Naive thymus-derived CD4-positive, alpha-beta T cell (primary cell): ENCODE measurements at places on chromosomes 6 and 20.

DNA sequence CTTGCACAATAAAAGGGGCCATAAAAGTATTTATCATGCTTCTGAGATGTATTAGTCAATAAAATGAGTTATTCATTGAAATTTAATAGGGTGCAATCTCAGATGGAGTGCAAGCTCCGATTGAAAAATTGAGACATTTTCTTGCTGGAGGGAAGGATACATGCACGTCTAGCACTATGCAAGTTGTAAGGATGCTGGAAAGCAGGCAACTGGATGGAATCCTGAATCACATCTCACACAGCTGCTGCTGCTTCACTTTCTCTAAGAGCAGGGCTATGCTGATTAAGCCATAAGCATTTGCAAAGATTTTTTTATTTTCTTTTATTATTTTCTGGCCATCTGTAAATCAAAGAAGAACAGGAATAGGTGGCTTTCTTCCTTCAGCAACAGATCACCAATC lies 308.8 kb upstream of the EPHA7 start:
- no peaks in the 10 kb centered on the region for H3K4me1 ChIP-seq
- H3K27me3 ChIP-seq: no peaks in the 10 kb centered on the region
- no peak for DNase-seq
- no peak overlapping the region for H3K4me3 ChIP-seq
- no peaks in the 10 kb centered on the region for H3K36me3 ChIP-seq

GRCh38 chr20:18259730-18260129 lies 28.6 kb upstream of the ZNF133 start:
- no peaks in the 10 kb centered on the region for H3K27me3 ChIP-seq
- H3K4me3 ChIP-seq: no peak overlapping the region
- H3K36me3 ChIP-seq: no peaks in the 10 kb centered on the region
- H3K27ac ChIP-seq: no peak overlapping the region

DNA sequence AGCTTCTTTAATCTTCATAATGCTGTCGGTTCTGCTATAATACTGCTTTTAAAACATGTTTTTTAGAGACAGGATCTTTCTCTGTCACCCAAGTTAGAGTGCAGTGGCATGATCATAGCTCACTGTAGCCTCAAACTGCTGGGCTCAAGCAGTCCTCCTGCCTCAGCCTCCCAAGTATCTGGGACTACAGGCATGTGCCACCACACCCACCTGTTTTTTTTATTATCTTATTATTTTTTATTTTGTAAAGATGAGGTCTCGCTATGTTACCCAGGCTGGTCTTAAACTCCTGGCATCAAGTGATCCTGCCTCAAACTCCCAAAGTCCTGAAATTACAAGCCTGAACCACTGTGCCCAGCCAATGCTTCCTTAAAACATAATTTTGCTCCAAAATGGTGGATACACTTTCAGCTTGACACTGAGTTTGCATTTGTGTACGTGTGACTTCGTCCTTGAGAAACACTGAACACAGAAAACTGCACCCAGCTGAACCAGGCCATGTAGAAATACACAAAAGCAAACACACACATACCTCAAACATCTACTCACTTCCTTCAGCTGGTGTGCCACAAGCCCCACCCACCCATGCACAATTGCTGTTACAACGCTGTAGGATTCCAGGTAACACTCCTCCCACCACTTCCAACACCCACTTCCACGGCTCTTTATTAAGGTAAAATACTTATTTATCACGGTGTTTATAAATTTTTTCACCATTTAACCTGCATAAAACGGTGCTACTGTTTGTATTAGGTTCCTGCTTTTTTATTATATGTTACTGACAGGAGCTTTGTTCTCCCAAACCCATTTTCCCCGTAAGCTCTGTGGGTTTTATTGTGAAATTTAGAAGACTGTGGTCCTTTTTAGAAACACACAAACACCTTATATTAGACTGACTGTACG lies 109.1 kb downstream of the TSHZ2 start:
- H3K36me3 ChIP-seq: no peaks in the 10 kb centered on the region
- H3K27ac ChIP-seq: no peak overlapping the region
- H3K4me1 ChIP-seq: no peaks in the 10 kb centered on the region
- no peaks in the 10 kb centered on the region for H3K27me3 ChIP-seq
- no peak for DNase-seq

DNA sequence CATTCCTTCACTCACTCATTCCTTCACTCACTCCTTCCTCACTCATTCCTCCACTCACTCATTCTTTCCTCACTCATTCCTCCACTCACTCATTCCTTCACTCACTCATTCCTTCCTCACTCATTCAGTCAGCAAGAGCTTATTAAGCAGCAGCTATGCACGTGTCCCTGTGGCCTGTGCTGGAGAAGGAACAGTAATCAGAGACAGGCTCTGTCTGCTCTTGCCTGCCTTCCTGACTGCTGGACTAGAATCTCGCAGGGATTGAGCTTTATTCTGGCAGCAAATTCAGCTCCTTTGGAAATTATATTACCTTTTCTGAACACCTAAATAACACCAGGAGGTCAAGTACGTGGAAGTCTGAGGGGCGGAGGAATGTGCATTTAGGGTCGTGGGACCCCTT lies 138.9 kb upstream of the AGPAT4 start:
- H3K36me3 ChIP-seq: no peaks in the 10 kb centered on the region
- H3K4me1 ChIP-seq: no peaks in the 10 kb centered on the region
- no peak overlapping the region for H3K4me3 ChIP-seq
- no peaks in the 10 kb centered on the region for H3K27me3 ChIP-seq
- no peak for DNase-seq

DNA sequence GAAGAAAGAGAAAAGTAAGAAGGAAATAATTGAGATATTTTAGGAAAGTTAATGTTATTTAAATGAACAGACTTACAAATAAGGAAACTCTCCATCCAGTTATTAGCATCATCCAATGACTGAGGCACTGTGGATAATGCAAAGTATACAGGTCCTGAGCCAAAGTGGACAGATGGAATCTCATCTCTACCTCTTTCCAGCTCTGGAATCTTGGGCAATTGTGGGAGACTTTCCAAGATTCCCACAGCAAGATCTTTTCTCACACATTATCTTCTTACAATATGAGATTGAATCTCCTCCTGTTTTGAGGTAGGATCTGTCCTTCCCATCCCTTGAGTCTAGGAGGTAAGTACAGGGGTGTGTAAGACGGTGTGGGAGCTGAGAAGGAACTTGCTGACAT lies 28.9 kb downstream of the HTR1E start:
- H3K4me3 ChIP-seq: no peak overlapping the region
- no peak for DNase-seq
- no peaks in the 10 kb centered on the region for H3K36me3 ChIP-seq
- H3K4me1 ChIP-seq: no peaks in the 10 kb centered on the region

DNA sequence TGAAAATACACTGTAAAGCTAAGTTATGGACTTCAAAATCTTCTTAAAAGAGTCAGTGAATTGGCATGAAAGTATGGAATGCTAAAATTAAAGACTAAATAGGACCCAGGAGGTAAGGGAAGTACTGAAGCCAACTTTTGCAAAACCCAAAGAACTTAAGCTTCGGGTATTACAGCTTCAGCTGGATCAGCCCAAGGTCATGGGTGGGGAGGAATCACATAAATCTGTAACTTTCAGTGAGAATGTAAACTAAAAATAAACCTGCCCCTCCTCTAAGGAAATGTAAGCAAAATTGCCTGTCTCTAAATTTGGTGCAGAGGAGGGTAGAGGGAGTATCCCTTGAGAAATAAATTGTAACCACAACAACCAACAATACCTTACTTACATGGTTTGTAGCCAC lies 4.4 kb upstream of the MUC21 start:
- no peak overlapping the region for H3K4me3 ChIP-seq
- no peak for DNase-seq
- H3K27me3 ChIP-seq: no peaks in the 10 kb centered on the region
- H3K4me1 ChIP-seq: no peaks in the 10 kb centered on the region
- H3K36me3 ChIP-seq: no peaks in the 10 kb centered on the region

GRCh38 chr20:53855733-53856132 lies 214.7 kb downstream of the BCAS1 start:
- H3K27ac ChIP-seq: no peak overlapping the region
- H3K36me3 ChIP-seq: no peaks in the 10 kb centered on the region
- no peaks in the 10 kb centered on the region for H3K27me3 ChIP-seq
- DNase-seq: no peak

- no peak overlapping the region for H3K4me3 ChIP-seq
- no peak overlapping the region for H3K27ac ChIP-seq
- no peak for DNase-seq
- H3K27me3 ChIP-seq: no peaks in the 10 kb centered on the region
These were observed 46.2 kb downstream of the TTI1 start for GRCh38 chr20:37986873-37987601.

GRCh38 chr20:539191-539590 lies 4.4 kb downstream of the CSNK2A1 start:
- peaks cover 52% of the 10 kb centered on the region for H3K4me1 ChIP-seq
- no peaks in the 10 kb centered on the region for H3K27me3 ChIP-seq
- H3K4me3 ChIP-seq: no peak overlapping the region
- H3K27ac ChIP-seq: no peak overlapping the region

- H3K27me3 ChIP-seq: no peaks in the 10 kb centered on the region
- no peak overlapping the region for H3K4me3 ChIP-seq
- no peak overlapping the region for H3K27ac ChIP-seq
- no peaks in the 10 kb centered on the region for H3K4me1 ChIP-seq
These were observed 205.0 kb upstream of the BTBD3 start for GRCh38 chr20:11712639-11713160.

DNA sequence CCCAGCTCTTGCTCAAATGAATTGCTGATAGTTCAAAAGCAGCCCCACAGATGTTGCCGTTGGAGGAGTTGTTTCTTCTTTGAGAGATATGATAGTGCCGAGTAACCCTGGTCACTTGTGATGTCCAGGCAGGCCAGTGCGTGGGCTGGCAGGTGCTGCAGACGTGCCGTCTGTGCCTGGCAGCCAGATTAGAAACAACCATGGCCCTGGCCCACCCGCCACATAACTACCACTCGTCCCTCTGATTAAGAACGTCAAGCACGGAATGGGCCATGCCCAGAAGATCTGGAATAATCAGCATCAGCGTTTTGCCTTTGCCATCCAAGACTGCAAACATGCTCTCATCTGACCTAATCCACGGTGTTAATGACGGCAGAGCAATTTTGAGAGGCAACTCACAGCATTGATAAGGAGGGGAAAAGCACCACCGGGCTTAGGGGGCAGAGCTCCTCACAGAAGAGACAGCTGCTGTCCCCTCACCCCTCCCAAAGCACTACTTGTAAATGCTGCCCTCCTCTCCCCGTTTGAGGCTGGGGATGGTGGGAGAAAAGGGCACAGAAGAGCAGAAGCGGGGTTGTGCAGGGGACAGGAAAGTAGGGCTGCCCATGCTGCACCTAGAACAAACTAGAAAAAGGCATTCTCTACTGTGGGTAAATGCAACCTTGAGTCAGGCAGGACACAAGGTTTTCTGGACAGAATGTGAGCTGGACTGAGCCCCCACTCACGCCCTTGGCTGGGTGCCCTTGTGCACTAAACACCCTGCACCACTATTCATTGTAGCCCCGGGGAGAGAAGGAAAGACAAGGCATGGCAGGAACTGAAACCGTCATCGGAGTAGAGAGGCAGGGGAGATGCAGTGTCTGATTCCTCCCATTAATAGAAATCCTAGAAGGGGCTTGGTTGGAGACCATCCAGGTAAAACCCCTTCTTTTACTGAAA lies 5.3 kb upstream of the CPNE5 start:
- no peaks in the 10 kb centered on the region for H3K4me1 ChIP-seq
- H3K4me3 ChIP-seq: no peak overlapping the region
- H3K27me3 ChIP-seq: peaks cover 11% of the 10 kb centered on the region
- no peak for DNase-seq
- no peak overlapping the region for H3K27ac ChIP-seq

GRCh38 chr20:32634041-32634805 lies 39.5 kb downstream of the C20orf203 start:
- H3K36me3 ChIP-seq: no peaks in the 10 kb centered on the region
- DNase-seq: no peak
- H3K4me1 ChIP-seq: no peaks in the 10 kb centered on the region
- no peak overlapping the region for H3K27ac ChIP-seq

GRCh38 chr6:101226677-101227135 lies 166.8 kb upstream of the GRIK2 start:
- no peaks in the 10 kb centered on the region for H3K27me3 ChIP-seq
- no peak for DNase-seq
- no peaks in the 10 kb centered on the region for H3K4me1 ChIP-seq
- no peaks in the 10 kb centered on the region for H3K36me3 ChIP-seq
- no peak overlapping the region for H3K27ac ChIP-seq

DNA sequence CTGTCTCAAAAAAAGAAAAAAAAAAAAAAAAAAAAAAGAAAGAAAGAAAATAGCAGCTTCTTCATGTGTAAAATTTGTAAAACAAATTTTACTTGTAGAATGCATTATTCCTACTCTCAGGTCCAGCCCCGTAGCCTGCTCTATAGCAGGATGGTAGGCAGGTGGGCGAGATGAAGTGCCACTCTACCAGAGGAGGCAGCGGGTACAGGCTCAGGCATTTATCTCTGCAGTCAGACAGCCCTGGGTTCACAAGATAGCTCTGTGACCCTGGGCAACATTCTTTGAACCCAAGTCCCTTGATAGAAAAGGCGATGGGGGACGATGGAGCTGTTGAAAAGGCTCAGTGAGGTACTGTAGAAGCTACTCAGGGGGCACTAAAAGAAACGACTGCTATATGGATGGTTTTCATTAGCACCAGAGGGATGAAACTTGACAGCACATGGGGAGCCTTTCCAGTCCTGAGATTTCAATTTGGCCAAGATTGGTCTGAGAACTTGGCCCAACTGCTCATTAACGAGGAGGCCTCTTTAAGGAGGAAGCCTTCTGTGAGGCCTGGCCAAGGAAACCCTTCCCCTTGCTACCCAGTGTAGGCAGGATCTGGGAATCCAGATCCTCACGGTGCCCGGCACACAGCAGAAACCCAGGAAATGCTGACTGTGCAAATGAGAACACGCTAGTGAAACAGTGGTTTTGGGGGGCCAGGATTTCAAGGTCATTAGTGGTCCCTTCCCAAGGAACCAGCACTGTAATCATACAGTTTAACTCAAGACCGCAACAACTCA lies 63.1 kb downstream of the MYH7B start:
- no peak overlapping the region for H3K27ac ChIP-seq
- no peaks in the 10 kb centered on the region for H3K27me3 ChIP-seq
- no peak for DNase-seq
- H3K36me3 ChIP-seq: no peaks in the 10 kb centered on the region
- H3K4me1 ChIP-seq: no peaks in the 10 kb centered on the region
- H3K4me3 ChIP-seq: no peak overlapping the region

DNA sequence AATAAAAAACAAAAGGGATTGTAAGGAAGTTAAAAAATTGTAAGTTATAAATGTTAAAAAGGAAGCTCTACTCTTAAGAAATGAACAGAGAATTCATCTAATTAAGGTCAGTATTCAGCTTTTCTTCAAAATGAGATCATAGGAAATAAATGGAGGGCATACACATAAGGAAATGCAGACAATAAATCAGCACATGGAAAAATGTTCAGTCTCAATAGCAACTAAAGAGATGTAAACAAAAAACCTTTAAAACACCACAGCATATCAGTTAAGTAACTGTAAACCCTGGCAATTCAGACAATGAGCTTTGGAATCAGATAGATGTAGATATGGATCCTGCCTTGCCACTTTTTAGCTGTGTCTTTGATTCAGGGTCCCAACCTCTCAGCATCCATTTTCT lies 24.0 kb upstream of the CLIC5 start:
- no peak overlapping the region for H3K27ac ChIP-seq
- H3K4me3 ChIP-seq: no peak overlapping the region
- H3K27me3 ChIP-seq: no peaks in the 10 kb centered on the region
- H3K36me3 ChIP-seq: no peaks in the 10 kb centered on the region

GRCh38 chr20:64092258-64093012 lies 8.2 kb upstream of the LKAAEAR1 start:
- no peak for DNase-seq
- H3K27me3 ChIP-seq: no peaks in the 10 kb centered on the region
- H3K4me1 ChIP-seq: no peaks in the 10 kb centered on the region
- no peak overlapping the region for H3K4me3 ChIP-seq
- no peak overlapping the region for H3K27ac ChIP-seq
- no peaks in the 10 kb centered on the region for H3K36me3 ChIP-seq
